ENCODE measurements at places on chromosomes 7 and 10. TPM values are rescaled to one million over a fixed set of nuclear protein-coding genes. Genes with fewer than 3 reads are reported as not detected.

The CYP2C18 gene
- 0.37 TPM for polyA plus RNA-seq

The GPR85 gene
- 1.7 TPM for polyA plus RNA-seq

The SHOC2 gene
- 47.4 TPM for polyA plus RNA-seq

The PIK3CG gene
- polyA plus RNA-seq: 3.0 TPM

The HOXA9 gene
- 111 TPM for polyA plus RNA-seq

The HABP2 gene
- 0.41 TPM for polyA plus RNA-seq

The DKK1 gene
- polyA plus RNA-seq: 56.5 TPM

The TRIM50 gene
- 0.55 TPM for polyA plus RNA-seq

The VSIR gene
- 11.0 TPM for polyA plus RNA-seq

The TECPR1 gene
- polyA plus RNA-seq: 23.1 TPM

The AGBL3 gene
- polyA plus RNA-seq: 9.0 TPM

The ACTR3C gene
- 4.0 TPM for polyA plus RNA-seq

The SPDYE6 gene
- polyA plus RNA-seq: 2.4 TPM

The TMEM196 gene
- not detected for polyA plus RNA-seq

The PARD3 gene
- 75.5 TPM for polyA plus RNA-seq

The FXYD4 gene
- 0.23 TPM for polyA plus RNA-seq

The OR2A42 gene
- 2.0 TPM for polyA plus RNA-seq

The ITPRID1 gene
- polyA plus RNA-seq: 0.11 TPM

The CYP2C8 gene
- 5.4 TPM for polyA plus RNA-seq

Measured in left renal pelvis (tissue), 4 donors.